HT1080 (cell line): ENCODE measurements at places on chromosomes 11 and 22.

DNA sequence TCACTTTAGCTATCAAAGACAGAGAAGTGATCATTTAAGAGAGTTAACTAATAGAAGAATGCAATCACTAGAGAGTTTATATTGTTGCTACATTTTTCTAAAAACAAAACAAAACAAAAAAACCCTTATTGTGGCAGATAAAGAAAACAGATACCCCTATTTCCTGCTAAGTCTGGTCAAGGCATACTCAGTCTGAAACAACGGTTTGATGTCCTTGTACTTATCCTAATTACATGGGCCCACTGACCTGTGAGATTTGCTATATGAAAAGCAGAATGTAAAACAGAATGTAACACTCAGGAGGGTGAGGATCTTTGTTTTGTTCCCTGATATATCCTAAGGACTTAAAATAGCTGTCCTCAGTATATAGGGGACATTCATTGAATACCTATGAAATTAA is 24.6 kb downstream of the MAML2 start:
- DNase-seq: no peak

GRCh38 chr11:2210366-2211112 is 38.9 kb upstream of the TH start:
- DNase-seq: no peak

DNA sequence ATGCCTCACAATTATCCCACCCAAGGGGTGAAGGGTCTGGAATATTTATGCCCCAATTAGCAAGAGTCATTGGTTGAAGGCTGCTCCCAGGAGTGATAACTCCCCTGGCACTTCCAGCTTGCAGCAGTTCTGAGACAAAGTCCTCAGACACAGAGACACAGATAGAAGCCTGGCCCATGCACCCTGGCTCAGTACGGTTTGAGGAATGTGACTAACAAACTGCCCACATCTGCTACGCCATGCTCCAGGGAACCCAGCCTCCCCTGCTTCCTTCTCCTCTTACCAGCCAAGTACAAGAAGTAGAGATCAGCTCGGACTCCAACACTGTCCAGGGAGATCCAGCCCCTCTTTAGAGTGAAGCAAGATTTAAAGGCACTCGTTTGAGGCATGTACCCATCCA is 48.5 kb upstream of the BMAL1 start:
- no peak for DNase-seq

DNA sequence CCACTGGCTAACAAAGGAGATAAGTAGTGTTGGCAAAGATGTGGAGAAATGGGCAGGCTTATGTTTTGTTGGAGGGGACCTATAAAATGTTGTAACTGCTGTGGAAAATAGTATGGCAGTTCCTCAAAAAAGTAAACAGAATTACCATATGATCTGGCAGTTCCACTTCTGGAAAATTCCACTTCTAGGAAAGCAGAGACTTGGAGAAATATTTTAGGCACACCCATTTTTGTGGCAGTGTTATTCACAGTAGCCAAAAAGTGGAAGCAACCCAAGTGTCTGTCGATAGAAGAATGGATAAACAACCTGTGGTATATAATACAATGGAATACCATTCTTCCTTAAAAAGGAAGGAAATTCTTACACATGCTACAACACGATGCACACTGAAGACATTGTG is 57.0 kb upstream of the ADORA2A start:
- no peak for DNase-seq

DNA sequence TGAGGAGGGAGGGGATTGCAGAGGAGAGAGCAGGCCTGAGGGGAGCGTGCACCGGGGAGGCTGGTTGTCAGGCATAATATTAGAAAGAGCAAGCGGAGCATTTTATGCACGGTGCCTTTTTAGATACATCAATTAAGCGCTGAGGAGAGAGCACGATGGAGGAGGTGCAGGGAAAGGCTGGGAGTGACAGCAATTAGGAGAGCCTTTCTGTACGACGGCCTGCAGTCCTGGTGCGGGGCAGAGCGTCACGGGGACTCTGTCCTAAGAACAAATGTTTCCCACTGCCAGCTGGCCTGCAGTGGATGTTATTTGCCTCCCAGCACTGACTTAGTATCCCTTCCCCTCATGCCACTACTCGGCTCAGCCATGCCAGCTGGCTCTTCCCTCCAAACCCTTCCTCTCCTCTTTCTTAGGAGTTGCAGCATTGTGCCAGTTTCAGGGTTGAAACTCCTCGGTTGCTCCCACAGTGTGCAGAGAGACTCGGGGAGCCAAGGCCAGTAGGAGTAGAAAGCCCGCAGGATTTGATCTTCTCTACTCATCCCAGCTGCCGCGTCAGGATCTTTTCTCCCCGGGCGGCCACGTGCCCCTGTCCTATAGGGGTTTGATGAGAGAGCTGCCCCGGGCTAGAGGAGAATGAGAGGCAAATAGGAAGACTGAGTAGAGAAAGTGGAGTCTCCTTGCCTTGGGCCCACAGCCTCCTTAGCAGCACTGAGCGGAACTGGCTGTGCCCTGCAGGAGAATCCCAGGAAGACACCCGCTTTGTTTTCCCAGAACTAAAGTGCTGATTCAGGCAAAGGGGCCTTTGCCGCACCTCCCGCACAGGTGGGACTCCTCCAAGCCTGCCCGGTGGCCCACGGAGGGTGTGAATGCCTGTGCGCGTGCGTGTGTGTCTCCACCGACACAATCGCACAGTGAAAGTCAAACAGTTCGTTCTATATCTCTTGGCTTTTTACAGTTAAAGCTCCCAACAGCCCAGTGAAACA is 875.3 kb downstream of the NTM start:
- DNase-seq: no peak

DNA sequence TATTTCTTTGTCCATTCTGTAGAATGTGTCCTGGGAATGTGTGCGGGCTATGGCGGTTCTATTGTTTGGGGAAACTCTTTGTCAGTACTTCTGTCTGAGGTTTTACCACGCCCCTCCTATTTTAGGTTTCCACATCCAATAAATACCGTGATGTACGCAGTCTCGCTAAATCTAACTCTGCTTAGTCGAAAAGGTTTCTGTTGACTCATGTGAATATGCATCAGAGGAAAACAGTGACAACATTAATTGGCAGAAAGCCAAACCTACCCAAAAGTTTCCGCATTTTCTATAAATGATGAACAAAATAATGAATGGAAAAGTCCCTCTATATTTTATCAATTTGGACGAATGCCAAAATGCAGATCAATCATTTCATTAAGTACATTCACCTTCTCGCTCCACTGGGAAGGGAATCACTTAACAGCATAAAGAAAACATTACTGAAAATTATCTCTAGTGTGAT is 143.4 kb downstream of the MAML2 start:
- DNase-seq: no peak

DNA sequence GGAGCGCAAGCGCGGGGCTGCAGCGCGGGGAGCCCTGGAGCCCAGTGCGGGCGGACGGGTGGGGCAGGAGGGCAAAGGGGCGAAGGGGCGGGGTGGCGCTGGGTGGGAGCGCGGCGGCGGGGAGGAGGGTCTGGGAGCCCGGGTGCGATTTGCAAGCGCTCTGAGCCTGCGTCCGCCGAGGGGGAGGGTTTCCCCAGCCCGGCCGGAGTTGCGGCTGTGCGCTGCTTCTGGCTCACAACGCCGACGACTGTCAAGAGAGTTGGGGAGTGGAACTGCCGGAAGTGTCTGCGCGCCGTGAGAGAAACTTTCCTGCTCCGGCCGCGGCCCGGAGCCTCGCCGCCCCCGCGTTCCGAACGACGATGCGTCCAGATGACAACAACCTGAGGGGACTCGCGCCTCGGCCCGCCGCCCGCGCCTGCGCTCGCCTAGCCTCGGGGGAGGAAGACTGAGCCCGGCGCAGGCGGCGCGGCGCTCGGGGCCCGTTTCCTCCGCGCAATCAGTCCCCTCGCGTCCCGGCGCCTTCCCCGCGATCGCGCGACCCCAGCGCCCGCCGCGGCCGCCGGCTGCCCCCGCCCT is at the start of gene ARHGAP42:
Gene ARHGAP42 (plus strand): TSS at position 235 of the 576 bp plus-strand sequence. CDS start 391 bp downstream, outside the sequence.
- DNase-seq: peak; percentile 61

- DNase-seq: no peak
Measured at GRCh38 chr11:18600915-18601569, 1.5 kb downstream of the MISFA start.

- no peak for DNase-seq
Measured at GRCh38 chr11:67213178-67213621, 53.1 kb upstream of the GRK2 start.

GRCh38 chr22:46737976-46738646 is at the start of gene CERK:
TSS of gene CERK (minus strand) at chr22:46738252. CDS start at chr22:46738148, 104 bp downstream.
- DNase-seq: no peak

- peak; percentile 19 for DNase-seq
Measured at GRCh38 chr11:134224710-134225664, 516 bp downstream of the VPS26B start.

- DNase-seq: no peak
Measured at GRCh38 chr11:19243143-19243542, 2.4 kb upstream of the E2F8 start.

- no peak for DNase-seq
Measured at GRCh38 chr11:46524201-46524770, 69.5 kb downstream of the AMBRA1 start.

DNA sequence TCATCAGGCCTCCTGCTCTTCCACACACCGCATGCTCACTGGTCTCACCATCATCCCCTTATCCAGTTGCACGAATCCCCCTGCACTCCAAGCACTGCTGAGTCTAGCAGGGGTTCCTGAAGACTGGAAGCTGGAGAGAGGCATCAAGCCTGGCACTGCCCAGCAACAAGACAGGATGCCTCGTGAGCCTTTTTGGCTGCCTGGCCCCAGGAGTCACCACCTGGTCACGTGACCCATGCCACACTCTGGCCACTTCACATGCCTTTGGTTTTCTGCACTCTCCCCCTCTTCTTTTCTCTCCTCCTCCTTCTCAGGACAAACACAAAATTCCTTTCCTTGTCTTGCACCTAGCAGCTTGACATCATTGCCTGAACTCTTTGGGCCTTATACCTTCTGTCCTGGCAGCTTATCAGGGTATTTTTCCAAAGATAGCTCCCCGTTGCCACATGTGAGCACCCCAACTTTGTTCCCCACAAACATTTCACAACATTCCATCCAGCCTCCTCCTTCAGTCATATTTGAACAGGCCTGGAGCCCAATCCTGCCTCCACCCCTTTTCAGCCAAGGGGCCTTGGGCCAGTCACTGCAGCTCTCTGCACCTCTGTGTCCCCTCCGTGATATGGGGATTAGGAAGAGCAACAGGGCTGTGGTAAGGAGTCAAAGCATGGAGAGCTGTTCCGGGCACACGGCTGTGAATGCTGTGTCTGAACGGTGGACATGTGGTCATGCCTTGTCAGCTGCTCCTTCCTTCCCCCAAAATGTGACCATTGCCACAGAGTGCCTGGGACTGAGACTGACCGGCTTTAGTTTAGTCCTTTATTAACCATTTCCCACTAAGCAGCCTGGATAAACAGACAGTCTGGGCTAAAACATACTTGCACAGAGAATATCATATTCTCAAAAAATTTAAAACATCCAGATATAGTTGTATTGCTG is 2.8 kb upstream of the PACSIN2 start:
- peak; percentile 32 for DNase-seq

- DNase-seq: no peak
Measured at GRCh38 chr22:47219789-47220188, 457.3 kb downstream of the TBC1D22A start.

DNA sequence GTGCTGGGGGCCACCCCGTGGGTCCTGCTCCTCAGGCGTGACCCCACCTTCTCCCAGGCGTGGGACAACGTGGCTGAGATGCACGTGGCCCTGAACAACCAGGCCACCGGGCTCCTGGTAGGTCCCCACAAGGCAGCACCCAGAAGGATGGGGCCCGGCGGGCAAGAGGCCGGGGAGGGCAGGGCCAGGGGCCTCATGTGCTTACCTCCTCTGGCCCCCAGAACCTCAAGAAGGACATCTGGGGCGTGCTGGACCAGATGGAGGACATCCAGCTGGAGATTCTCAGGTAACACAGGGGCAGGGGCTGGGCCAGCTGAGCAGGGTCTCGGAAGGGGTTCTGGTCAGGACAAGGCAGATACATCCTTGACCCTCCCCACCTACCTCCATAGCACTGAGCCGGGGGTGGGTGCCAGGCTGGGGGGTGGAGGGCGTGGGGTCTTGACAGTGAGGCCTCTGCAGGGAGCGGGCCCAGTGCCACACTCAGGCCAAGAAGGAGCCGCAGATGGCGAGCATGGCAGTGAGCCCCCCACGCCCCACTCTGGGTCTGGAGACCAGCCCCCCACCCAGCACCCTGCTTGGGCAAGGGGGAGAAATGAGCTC is 186.3 kb downstream of the IGLL1 start:
- DNase-seq: no peak

GRCh38 chr11:12001186-12001585 is 7.2 kb downstream of the DKK3 start:
- DNase-seq: no peak
